ENCODE measurements at places on chromosomes 2 and 18.

- DNase-seq = no peak
These were observed 91.8 kb downstream of the FMNL2 start for GRCh38 chr2:152426801-152427200.

- DNase-seq = no peak
These were observed 48.8 kb downstream of the MAPRE2 start for GRCh38 chr18:35089891-35090550.

GRCh38 chr2:96251721-96252292, 14.0 kb downstream of the TMEM127 start:
- peak; percentile 81 for DNase-seq

- no peak for DNase-seq
These were observed 9.0 kb downstream of the CAPN10 start for GRCh38 chr2:240595381-240596079.

GRCh38 chr2:40725950-40726349, 274.1 kb upstream of the SLC8A1 start:
- DNase-seq = no peak

- DNase-seq = no peak
These were observed 5.5 kb upstream of the MAP4K4 start for GRCh38 chr2:101692041-101692440.

Data from MCF 10A (cell line).